ENCODE measurements at places on chromosomes 6 and 20.

DNA sequence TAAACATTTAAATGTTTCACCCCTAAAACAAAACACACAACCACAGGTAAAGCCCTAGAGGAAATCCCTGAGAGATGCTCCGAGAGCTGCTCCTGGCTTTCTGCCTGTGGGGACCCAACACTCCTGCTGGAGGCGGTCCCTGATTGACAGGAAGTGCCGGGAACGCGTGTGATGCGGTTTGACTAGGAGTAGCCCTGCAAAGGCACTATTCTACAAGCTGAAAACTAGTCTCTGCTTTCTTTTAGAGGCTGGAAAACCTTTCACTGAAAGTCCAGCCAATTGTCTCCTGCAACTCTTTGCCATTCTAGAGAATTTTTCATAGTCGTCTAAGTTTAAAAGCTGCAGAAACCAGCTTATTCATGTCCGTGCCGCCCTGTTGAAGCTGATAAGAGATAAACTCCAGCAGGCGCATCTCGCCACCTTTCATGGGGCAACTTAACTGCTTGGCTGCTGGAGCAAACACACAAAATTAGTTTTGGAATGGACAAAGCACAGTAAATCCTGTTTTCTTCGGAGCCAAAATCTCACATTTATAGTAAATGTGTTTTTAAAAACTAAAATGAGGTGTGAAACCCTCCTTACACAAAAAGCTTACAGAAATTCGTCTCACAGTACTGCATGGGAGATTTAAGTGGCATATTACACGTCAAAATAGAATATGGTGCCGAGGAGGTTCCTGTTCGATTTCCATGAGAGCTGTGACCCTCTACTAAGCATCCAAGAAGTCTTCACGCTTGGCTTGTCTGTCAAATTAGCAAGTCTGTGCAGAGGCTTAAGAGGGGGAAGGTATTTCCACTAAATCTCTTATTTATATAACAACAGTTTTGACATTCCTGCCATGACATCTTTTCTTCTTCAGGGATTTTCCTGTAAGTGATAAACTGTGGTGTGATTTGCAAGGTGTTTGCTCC lies 46.9 kb downstream of the DACT2 start:
- DNase-seq, result no peak

GRCh38 chr6:96943555-96944215 lies 19.2 kb downstream of the KLHL32 start:
- no peak for DNase-seq

- no peak for DNase-seq
Measured at GRCh38 chr6:135673501-135674309, 176.2 kb upstream of the AHI1 start.

GRCh38 chr6:74578339-74578738 lies 627.5 kb downstream of the COL12A1 start:
- DNase-seq, result no peak

GRCh38 chr6:42424906-42425474 lies 26.7 kb downstream of the TRERF1 start:
- DNase-seq, result no peak

GRCh38 chr6:2990248-2990931 lies 9.3 kb upstream of the NQO2 start:
- no peak for DNase-seq

GRCh38 chr6:35907750-35908149 lies 13.1 kb downstream of the SRPK1 start:
- DNase-seq, result no peak

- no peak for DNase-seq
Measured at GRCh38 chr6:35718911-35719381, 17.9 kb upstream of the ARMC12 start.

DNA sequence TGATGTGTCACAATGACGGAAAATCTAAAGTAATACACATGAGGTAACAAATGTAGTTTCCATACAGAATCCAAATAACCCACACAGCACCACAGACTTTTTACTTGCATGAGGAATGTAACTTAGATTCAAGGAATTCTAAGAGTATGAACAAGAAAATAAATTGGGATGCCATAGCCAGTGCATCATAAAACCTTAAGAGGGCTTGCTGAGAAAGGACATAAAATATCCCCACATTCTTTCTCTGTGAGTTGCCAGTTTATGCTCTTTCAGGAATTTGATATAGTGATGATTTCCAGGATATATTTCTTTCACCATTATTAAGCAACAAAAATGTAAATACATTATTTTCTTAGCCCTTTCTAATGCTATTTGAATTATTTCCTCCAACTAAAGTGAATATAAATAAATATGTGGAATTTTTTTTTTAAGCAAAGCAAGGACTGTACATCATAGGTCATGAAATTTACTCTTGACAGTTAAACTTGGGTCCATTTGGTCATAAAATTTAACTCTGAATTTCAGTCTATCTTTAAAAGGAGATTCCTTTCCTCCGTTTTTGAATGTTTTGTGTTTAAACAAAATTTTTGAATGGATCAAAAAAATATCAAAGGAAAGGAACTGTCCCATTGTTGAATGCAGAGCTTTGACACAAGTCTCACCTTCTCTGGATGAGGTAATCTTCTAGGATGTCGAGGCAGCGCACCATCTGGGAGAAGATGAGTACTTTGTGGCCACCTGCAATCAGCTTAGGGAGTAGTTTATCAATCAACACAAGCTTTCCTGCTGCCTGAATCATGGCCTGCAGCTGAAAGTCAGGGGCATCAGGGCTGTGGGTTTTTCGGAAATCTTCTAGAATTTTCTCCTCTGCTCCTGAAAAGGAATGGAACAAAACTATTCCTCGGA lies 116.3 kb upstream of the EMILIN3 start:
- DNase-seq, result no peak

GRCh38 chr6:18323935-18324705 lies 59.8 kb upstream of the DEK start:
- DNase-seq, result peak; percentile 74

DNA sequence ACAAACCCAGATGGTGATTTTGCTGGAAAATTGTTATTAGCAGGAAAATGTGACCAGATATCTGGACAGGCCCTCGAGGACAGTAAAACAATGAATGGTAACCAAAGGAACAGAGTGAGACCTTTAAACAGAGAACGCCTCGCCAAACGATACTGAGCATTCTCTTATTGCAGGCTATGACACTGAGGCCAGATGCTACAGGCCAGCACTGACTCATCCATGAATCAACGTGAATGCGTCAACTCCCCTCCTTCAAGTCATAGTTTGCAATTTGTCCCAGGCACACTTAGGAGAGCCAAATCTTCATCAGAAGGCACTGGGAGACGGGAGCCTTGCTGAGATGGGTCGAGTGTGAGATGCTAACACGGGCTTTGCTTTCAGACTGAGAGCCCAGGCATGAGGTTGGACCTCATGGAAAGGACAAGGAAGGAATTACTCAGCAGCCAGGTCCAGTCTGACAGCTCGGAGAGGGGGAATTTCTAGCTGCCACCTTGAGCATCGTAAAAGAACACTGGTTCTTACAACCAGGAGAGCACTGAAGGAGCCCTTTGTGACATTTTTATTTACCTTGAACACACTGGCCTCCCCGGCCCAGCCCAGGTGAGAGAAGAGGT lies 60.7 kb downstream of the BMP7 start:
- no peak for DNase-seq

DNA sequence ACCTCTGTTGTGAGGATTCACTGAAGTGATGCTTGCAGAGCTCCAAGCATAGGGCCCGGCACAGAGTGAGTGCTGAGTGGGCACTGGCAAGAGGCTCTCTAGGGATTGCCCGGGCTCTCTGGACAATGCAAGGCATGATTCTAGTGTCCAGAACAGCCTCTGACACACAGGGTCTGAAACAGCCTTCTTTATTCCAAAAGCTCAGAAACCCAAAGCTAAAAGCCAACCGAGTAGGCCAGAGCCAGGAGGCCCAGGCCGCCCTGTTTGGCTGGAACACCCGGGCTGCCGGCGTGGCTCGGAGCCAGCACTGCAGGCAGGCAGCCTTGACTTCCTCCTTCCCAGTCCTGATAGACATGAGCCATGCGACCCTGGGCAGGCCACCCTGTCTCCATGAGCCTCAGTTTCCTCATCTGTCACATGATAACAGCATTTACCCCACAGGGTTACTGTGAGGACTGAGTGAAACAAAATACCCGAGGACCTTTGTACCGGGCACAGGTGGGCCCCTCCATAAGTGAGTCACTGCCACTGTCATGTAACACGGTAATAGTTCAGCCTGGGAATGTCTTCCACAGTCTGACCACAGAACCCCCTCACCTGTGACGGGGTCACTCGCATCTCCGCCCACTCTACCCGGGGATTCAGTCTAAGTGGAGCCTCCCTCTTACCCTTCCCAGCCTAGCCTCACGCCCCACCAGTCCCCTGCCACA lies 51.5 kb downstream of the PTPRT start:
- no peak for DNase-seq

- DNase-seq, result no peak
Measured at GRCh38 chr6:34021554-34022190, 124.2 kb downstream of the GRM4 start.

DNA sequence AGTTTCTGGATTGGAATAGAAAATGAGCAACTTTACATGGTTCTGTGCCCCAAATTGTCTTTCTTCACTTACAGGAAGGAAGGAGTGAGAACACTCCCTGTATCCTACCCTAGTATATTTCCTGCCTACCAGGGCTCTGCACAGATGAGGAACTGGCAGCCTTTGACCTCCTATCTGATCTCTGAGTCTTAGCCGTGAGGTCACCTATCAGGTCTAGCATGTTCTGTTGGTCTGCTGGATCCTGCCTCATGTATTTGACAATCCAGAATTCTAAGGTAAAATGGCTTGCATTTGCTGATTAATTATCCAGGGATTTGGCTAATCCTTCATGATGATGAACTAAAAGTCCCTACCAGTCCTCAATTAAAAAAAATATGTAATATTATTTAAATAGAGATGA lies 35.0 kb upstream of the TRAM2 start:
- DNase-seq, result no peak

DNA sequence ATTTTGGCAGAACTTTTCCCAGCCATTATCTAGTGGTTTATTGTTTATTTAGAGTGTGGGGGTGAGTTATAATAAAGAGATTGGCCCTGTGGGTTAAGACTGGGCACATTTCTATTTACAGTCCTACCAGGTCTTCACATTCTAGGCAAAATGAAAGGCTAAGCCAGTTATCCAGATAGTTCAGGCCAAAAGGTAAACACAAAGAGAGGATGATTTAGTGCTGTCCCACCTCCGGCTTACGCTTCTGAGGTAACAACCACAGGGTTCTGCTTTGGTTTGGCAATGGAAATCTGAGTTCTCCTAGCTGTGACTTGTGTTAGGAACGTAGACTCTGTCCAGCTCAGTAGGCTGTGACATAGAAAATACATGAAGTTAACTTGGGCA lies 50.3 kb upstream of the PTPRK start:
- no peak for DNase-seq

- peak; percentile 91 for DNase-seq
Measured at GRCh38 chr6:80331522-80331921, 225.1 kb downstream of the BCKDHB start.

GRCh38 chr20:37651932-37652331 lies 41.9 kb upstream of the CTNNBL1 start:
- no peak for DNase-seq

GRCh38 chr6:7914311-7914710 lies 3.7 kb upstream of the TXNDC5 start:
- DNase-seq, result no peak

- DNase-seq, result no peak
Measured at GRCh38 chr20:14360416-14360815, 23.0 kb upstream of the FLRT3 start.

GRCh38 chr20:48722002-48722731 lies 105.6 kb downstream of the PREX1 start:
- no peak for DNase-seq

GRCh38 chr6:160192840-160193239 lies 65.8 kb downstream of the SLC22A2 start:
- no peak for DNase-seq

- DNase-seq, result no peak
Measured at GRCh38 chr6:112049026-112049799, 4.7 kb upstream of the CCN6 start.

DNA sequence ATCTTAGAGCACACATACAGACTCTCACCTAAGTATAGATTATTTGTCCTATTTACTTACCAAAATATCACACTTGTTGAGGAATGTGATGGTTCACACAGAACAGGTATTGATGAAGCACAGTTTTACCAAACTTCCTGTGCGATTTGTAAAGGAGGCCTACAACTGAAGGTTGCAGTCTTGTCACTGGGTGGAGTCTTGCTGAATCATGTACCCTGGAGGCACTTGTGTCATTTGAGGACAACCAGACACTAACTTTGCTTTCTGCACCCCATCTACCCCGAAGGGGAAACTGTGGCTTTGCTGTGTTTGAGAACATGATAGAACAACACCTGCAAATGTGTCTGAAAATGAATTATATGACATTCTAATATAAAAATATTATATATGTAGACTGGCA lies 32.4 kb upstream of the HINT3 start:
- DNase-seq, result no peak

DNA sequence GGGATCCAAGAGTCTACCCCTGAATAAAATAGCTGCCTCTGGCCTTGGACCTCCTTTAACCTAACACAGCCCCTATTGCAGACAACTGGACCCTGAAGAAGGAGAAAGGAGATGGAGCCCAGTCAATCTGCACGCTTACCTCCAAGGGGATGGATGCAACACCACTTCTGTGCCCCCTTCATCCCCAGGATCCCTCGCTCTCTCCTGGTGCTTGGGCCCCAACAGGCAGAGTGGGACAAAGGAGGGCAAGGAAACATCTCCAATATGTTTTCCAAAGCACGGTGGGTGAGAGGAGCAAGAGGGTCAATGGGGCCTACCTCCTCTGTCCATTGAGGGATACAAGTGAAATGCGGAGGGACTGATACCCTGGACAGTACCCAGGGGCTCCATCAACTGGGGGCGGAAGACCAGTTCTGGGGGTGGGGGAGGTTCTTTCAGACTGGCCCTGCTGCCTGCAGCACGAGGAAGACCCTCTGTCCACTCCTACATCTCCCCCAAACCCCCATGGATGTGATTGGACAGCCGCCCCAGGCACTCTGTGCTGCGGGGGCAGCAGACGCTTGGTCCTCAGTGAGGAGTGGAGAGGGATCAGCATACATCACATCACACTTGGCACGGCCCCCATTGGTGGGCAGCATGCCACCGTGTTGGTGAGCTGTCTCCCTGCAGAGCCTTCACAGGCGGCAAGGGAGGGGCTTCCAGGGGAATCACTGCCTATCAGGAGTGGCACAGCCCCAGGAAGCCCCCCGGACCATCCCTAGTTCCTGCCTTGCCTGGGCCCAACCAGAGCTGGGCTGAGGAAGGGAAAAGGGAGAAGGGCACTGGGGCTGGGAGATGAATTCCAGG lies 70.6 kb downstream of the MRPL14 start:
- DNase-seq, result no peak

- DNase-seq, result peak; percentile 81
Measured at GRCh38 chr6:30885999-30886896, 1.9 kb downstream of the DDR1 start.

- DNase-seq, result no peak
Measured at GRCh38 chr6:112957536-112957916, 610.4 kb downstream of the RFPL4B start.

DNA sequence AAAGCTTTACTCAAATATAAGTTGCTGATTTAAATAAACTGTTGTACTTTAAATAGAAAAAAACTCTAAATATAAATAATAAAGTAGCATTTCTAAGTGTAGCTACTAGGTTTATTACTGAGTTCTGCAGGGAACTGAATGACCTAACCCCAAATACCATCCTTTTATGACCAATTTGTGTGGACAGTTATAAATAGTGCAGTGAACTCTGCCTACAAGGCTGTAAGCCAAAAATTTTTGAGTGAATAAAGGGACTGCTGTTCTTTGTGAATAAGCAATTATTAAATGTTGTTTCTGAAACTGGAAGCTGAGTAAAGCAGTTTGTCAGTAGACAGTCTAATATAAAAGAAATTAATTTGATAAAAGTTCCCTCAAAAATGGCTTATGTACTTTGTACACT lies 90.8 kb upstream of the ELOVL5 start:
- DNase-seq, result no peak
